ENCODE measurements at places on chromosomes 5 and 9. TPM values are rescaled to one million over a fixed set of nuclear protein-coding genes. Genes with fewer than 3 reads are reported as not detected.

The MVB12B gene
- 15.3 TPM for total RNA-seq

The ORM1 gene
- not detected for total RNA-seq

The HRCT1 gene
- not detected for total RNA-seq

The ANKRD20A1 gene
- total RNA-seq, result not detected

DNA sequence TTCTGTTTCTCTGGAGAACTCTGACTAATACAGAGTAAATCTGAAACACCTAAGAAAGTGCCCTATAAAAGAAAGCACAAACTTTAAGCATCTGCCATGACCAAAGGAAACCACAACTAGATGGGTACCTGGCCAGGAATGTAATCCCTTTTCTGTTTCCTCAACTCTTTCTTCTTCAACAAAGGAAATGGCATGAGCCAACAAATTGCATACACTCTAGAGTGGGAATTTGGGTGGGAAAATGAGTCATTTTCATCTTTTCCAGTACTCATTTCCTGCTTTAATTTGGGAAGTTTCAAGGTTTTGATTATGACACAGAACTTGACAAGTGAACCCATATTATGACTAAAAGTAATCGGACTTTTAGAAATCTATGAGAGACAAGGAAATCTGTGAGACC is 349.2 kb upstream of the RORB start:
- DNase-seq, result no peak

GRCh38 chr5:17989567-17990563 is 355.6 kb downstream of the TAF11L14 start:
- no peak for DNase-seq

GRCh38 chr9:18452276-18452675 is 21.7 kb upstream of the ADAMTSL1 start:
- no peak for DNase-seq

DNA sequence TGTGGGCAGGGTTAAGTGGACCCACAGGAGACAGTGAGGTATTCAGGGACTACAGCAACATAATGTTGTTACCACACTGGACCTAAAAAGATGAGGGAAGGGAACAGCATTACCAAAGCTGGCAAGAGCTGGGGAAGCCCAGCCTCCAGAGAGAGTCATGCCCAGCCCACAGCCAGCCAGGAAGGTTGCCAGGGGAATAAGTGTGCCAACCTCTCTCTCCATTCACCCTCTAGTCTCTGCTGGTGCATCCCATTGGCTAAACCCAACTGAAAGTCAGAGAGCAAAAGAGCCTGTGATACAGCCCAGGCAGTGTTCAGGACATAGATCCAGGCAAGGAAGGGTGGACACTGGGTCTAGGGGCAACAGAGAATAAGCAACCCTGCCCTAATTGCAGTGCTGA is 35.8 kb upstream of the AFAP1L1 start:
- no peak for DNase-seq

DNA sequence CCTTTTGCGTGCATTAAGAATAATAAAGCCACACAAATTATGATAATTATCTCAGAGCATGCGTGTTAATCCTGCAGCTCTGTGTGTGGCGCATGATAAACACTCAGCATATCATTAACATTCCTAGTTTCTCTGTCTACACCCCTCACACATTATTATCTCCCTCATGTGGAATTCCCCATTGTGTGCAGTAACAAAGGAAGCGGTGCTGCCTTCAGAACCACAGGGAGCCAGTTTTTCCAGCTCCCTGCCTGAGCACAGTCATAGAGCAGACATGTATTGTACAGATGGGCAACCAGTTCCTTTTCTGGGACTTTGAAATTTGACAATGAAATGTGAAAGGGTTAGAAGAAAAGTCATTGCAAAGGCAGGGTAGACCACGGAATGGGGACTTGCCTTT is 1365.5 kb upstream of the CDH9 start:
- no peak for DNase-seq

- no peak for DNase-seq
These were observed 39.7 kb upstream of the ANKDD1B start for GRCh38 chr5:75571547-75571946.
